NCI-H1048 (cell line): ENCODE measurements at places on chromosomes 2 and 18.

DNA sequence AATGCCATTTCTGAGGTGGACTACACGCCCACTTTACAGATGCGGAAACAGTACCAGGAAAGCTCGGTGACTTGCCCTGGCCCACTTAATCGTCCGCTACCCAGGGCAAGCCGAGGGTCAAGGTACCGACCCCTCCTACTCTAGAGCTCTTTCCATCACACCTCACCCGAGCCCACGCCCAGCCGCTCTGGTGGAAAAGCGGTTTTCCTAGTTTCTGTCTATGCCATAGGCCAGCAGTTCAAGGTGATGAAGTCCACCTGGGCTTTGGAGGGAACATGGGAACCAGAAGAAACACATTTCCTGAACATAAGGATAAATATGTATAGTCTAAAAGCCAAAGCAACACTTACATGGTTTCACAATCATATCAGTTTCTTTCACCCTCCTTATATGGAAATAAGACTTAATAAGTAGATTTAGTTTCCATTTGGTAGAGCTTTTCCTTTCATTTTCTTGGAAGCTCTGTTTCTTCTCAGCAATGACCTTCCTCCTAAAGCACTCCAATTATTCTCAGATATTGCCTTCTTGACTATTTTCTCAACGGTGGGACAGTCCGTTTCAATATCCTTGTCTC lies 567 bp downstream of the VWA3B start:
- no peak for DNase-seq

GRCh38 chr18:79772865-79773696 lies 24.7 kb upstream of the KCNG2 start:
- DNase-seq, result no peak

- no peak for DNase-seq
Observed at GRCh38 chr2:5290900-5291546, 401.2 kb upstream of the SOX11 start.

DNA sequence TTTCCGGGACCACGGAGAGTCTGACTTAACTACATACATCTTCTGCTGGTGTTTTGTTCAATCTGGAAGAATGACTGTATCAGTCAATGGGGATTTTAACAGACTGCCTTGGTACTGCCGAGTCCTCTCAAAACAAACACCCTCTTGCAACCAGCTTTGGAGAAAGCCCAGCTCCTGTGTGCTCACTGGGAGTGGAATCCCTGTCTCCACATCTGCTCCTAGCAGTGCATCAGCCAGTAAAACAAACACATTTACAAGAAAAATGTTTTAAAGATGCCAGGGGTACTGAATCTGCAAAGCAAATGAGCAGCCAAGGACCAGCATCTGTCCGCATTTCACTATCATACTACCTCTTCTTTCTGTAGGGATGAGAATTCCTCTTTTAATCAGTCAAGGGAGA lies 23.1 kb downstream of the ICOS start:
- DNase-seq, result no peak

DNA sequence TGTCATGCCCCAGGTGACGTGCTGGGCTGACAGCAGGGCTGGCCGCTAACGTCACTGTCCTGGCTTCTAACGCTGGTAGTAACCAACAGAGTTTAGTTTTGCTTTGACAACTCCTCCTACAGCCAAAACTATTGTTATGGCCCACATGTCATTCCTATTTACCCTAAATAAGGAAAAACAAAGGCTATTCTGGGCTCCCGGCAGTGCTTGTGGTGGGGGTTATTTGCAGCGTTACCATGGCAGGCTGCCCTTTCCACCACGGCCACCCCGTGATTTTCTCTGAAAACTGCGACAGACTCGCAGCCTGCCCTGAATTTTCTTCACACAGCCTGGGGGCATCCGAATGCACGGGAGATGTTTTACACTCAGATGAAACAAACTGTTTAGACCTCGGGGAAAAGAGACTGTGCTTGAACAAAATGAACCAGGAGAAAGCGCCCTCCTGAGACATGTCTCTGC lies 115.2 kb downstream of the FAM210A start:
- no peak for DNase-seq

- DNase-seq, result no peak
Observed at GRCh38 chr18:35027206-35027605, 14.0 kb upstream of the MAPRE2 start.

- peak; percentile 39 for DNase-seq
Observed at GRCh38 chr2:10124538-10125045, 2.1 kb downstream of the RRM2 start.

DNA sequence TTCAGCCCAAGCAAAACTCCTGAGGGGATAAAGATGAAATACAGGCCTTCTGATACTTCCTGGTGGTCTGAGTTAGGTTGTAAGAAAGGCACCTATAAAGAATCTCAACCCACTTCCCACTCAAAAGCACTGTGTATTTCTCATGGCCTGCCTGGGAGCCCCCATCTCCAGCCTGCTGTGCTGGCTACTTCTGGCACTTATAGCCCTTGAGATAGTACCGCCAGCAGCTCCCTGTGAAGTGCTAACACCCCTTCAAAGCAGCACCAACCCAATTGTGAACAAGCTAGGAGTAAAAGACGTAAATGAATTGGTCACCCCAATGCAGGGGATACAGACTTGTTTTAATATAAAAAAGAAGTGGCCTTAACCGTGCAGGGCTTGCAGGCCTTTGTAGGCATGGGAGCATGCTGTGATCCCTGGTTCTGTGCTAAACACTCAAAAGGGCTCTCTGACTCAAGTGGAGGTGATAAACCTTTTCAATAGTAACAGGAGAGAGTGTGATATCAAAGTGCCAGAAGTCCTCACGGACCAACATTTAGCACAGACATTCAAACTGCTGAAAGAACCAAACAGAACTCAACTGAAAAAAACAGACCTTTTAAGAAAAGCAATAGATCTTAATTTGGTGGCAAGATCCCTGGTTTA lies 80.8 kb downstream of the RTN4 start:
- DNase-seq, result no peak
